ENCODE measurements at places on chromosomes 4 and X. TPM values are rescaled to one million over a fixed set of nuclear protein-coding genes. Genes with fewer than 3 reads are reported as not detected.
A peak's percentile ranks its signal among the peaks of the same experiment; 100 is the strongest.

The TMEM35A gene
- not detected for polyA plus RNA-seq

The S100P gene
- polyA plus RNA-seq: not detected

The MAPK10 gene
- polyA plus RNA-seq: 3.8 TPM

The LEF1 gene
- 23.5 TPM for polyA plus RNA-seq

The SOX3 gene
- not detected for polyA plus RNA-seq

The GPR78 gene
- not detected for polyA plus RNA-seq

The EMCN gene
- polyA plus RNA-seq: not detected

GRCh38 chr4:40055863-40056715 lies 561 bp upstream of the N4BP2 start:
- no peaks in the 10 kb centered on the region for H3K27me3 ChIP-seq
- no peaks in the 10 kb centered on the region for H3K36me3 ChIP-seq
- peak overlapping the region; percentile 80 for H3K27ac ChIP-seq
- peak overlapping the region; percentile 83 for H3K4me3 ChIP-seq

DNA sequence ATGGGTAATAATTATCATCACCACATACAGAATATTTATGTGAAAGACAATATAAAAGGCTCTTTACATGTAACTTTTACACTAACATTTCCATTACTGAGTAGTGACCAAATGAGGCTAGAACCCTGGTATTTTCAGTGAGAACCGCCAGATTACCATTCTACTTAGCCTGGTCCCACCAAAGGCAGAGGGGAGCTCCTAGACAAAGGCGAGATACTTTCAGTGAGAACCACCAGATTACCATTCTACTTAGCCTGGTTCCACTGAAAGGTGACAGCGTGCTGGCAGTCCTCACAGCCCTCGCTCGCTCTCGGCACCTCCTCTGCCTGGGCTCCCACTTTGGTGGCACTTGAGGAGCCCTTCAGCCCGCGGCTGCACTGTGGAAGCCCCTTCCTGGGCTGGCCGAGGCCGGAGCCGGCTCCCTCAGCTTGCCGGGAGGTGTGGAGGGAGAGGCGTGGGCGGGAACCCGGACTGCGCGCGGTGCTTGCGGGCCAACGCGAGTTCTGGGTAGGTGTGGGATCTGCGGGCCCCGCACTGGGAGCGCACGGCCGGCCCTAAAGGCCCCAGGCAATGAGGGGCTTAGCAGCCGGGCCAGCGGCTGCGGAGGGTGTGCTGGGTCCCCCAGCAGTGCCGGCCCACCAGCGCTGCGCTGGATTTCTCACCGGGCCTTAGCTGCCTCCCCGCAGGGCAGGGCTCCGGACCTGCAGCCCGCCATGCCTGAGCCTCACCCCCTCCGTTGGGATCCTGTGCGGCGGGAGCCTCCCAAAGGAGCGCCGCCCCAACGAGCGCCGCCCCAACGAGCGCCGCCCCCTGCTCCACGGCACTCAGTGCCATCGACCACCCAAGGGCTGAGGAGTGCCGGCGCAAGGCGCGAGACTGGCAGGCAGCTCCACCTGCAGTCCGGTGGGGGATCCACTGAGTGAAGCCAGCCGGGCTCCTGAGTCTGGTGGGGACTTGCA lies 1276.1 kb downstream of the PCDH7 start:
- DNase-seq: no peak
- no peaks in the 10 kb centered on the region for H3K4me1 ChIP-seq
- no peaks in the 10 kb centered on the region for H3K27me3 ChIP-seq
- H3K36me3 ChIP-seq: no peaks in the 10 kb centered on the region

DNA sequence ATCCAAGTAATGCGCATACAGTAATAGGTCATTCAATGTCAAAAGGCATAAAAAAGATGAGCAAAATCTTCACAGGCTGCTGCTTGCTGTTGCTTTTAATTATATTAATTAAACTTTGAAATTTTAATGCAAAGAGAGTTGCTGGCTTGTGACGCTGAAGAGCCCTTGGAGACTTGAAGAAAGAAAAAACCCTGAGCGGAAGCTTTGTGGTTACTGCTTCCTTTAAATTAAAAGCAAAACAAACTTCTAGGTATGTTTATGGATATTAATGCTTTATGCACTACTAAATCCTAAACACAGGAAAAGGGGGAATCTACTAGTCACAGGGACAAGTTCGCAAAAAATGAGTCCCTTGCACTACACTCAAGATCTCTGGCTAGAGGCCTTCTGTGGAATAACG lies 166.7 kb downstream of the ANTXR2 start:
- no peaks in the 10 kb centered on the region for H3K27me3 ChIP-seq
- no peak for DNase-seq
- no peak overlapping the region for H3K4me3 ChIP-seq
- H3K4me1 ChIP-seq: no peaks in the 10 kb centered on the region
- no peak overlapping the region for H3K27ac ChIP-seq

GRCh38 chr4:163484906-163485305 lies 9.6 kb upstream of the TMA16 start:
- H3K27ac ChIP-seq: no peak overlapping the region
- H3K4me3 ChIP-seq: no peak overlapping the region
- DNase-seq: no peak

GRCh38 chr4:150116506-150116905 lies 38.3 kb downstream of the DCLK2 start:
- no peak for DNase-seq
- no peaks in the 10 kb centered on the region for H3K36me3 ChIP-seq
- H3K4me1 ChIP-seq: no peaks in the 10 kb centered on the region
- no peaks in the 10 kb centered on the region for H3K27me3 ChIP-seq

DNA sequence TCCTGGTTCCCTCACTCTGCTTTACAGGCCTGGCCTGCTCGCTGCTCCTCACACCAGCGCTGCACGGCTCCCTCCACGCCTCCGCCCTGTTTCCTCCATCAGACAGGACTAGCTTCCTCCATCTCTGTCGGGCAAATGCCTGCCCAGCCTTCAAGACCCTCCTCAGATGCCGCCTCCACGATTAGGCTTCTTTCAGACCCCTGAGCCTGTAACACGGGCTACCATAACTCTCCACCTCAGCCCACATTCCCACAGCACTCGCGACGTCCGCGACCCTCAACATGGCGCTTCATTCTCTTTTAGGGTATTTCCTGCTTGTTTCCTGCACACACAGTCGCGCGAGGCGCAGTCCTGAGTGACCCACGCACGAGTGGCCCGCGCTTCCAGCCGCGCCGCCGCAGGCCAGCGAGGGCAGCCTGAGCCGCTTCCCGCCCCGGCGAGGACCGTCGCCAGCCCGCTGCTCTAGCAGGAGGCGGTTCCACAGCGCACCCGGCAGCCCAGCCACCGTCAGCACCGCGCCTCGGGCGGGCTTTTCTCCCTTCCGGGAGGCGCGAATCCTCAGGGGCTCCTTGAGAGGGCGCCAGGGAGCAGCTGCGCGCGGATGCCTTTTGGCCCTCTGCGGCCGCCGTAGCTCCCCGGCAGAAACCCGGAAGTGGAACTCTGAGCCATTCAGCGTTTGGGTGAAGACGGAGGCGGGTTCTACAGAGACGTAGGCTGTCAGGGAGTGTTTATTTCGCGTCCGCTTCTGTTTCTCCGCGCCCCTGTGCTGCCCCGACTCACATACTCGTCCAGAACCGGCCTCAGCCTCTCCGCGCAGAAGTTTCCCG lies at the start of gene FRG1:
Gene FRG1 (plus strand): TSS at position 695 of the 827 bp plus-strand sequence. CDS start 138 bp downstream, outside the sequence.
- H3K4me3 ChIP-seq: peak within 1 kb of the TSS; percentile 79
- H3K27me3 ChIP-seq: no peaks in the 10 kb centered on the region
- H3K27ac ChIP-seq: peak within 1 kb of the TSS; percentile 87
- H3K36me3 ChIP-seq: no peaks in the 10 kb centered on the region
- peak; percentile 64 for DNase-seq

- no peak overlapping the region for H3K4me3 ChIP-seq
- DNase-seq: no peak
- peaks cover 2% of the 10 kb centered on the region for H3K27me3 ChIP-seq
Observed at GRCh38 chr4:76256032-76256431, 4.5 kb downstream of the FAM47E start.

DNA sequence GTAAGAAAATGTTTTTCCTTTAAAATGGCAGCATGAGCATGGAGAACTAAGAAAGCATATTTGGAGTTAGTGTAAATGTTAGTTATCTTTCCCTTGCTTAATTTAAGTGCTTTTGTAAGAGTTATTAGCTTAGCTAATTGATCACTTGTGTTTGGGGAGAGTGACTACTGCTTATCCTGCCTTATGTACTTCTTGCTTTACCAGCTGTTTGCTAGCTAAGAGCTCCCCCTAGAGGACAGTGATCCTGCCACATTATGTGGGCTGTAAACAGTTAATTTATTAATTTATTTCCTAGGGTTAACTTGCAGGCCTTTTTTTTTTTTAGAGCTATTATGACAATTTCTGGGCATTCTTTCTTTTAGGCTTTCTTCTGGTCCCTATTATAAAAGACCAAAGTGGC lies 435.8 kb downstream of the MAGEB5 start:
- H3K27ac ChIP-seq: no peak overlapping the region
- no peaks in the 10 kb centered on the region for H3K36me3 ChIP-seq
- DNase-seq: no peak

DNA sequence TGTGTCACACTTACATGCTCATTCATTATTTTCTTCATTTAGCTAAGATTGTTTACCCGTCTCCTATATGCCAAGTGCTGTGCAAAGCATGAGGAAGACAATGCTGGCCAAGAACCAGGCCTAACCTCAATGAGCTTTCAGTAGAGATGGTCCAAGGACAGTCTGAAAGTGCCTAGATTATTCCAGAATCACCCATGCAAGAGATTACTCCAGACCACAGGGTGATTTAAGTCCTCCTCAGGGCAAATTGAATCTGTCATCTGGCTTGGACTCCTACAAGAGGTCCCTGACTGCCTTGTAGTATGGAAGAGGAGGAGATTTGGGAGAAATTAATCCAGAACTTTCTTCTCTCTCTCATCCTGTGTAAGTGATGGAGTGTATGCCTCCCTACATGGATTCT lies 99.4 kb upstream of the NDP start:
- DNase-seq: no peak
- no peaks in the 10 kb centered on the region for H3K4me1 ChIP-seq
- no peaks in the 10 kb centered on the region for H3K36me3 ChIP-seq

- H3K4me1 ChIP-seq: no peaks in the 10 kb centered on the region
- H3K27ac ChIP-seq: no peak overlapping the region
- H3K4me3 ChIP-seq: no peak overlapping the region
- no peaks in the 10 kb centered on the region for H3K27me3 ChIP-seq
- H3K36me3 ChIP-seq: no peaks in the 10 kb centered on the region
Observed at GRCh38 chr4:140336730-140337129, 36.7 kb upstream of the SCOC start.

- no peak overlapping the region for H3K4me3 ChIP-seq
- no peaks in the 10 kb centered on the region for H3K4me1 ChIP-seq
- no peaks in the 10 kb centered on the region for H3K36me3 ChIP-seq
Observed at GRCh38 chr4:75172551-75172950, 239.6 kb downstream of the PARM1 start.

DNA sequence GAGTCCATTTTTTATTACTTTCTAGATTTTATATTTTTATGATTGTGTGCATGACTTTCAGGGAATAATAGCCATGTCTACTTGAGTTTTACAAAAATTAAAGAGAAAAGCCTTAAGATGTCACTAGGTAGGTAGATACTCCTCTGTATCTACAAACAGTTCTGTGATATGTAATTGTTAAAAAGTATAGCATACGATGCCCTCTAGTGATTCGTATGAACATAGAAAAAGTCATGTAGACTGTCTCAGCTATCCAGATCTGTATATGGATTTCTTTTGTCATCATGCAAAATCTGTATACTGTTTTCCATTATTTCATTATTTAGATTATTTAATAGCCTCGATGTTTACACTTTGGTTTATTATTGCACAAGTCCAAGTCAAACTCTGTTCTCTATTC lies 856.6 kb downstream of the CENPC start:
- no peaks in the 10 kb centered on the region for H3K27me3 ChIP-seq
- H3K4me1 ChIP-seq: no peaks in the 10 kb centered on the region
- no peak overlapping the region for H3K4me3 ChIP-seq
- H3K27ac ChIP-seq: no peak overlapping the region
- no peaks in the 10 kb centered on the region for H3K36me3 ChIP-seq

DNA sequence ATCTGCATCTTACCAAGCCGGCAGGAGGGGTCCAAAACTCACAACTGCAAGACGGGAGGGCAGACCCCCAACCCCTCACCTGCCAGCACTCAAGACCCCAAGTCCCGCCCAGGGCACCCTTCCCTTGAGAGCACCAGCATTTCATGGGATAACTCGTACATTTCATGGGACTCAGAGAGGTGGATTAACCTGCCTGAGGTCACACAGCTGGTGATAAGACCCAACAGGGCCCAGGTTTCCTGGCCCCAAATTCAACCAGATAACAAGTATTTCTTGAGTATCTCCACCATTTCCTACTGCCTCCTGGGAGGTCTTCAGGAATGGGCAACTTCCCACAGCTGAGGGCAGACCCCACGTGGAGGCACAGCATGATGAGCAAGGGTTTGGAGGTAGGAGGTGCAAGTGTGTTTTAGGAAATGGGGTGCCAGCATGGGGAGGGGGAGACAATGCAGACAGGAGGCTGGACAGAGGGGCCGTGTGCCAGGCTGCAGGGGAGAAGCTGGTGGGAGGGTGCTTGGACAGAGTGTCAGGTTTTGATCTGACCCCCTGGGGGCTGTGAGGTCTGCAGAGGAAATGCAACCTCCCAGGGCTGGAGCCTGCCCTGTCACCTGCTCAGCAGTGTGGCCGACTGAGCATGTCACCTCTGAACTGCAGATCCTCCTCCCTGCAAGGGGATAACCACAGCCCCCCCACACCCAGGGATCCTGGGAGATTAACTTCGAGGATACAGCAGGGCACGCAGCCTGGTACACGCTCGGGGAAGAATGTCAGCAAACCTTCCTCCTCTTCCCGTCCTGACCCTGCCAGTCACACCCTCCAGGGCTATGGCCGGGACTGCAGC lies 4.4 kb downstream of the ADRA2C start:
- no peak for DNase-seq
- no peaks in the 10 kb centered on the region for H3K4me1 ChIP-seq
- no peaks in the 10 kb centered on the region for H3K27me3 ChIP-seq
- no peak overlapping the region for H3K4me3 ChIP-seq

- peak overlapping the region; percentile 71 for H3K27ac ChIP-seq
- peaks cover 14% of the 10 kb centered on the region for H3K4me1 ChIP-seq
- peak; percentile 57 for DNase-seq
- H3K4me3 ChIP-seq: no peak overlapping the region
Observed at GRCh38 chrX:139795196-139795595, 87.2 kb upstream of the MCF2 start.

- H3K4me1 ChIP-seq: no peaks in the 10 kb centered on the region
- H3K27ac ChIP-seq: no peak overlapping the region
- no peak for DNase-seq
- no peaks in the 10 kb centered on the region for H3K27me3 ChIP-seq
- H3K36me3 ChIP-seq: no peaks in the 10 kb centered on the region
- no peak overlapping the region for H3K4me3 ChIP-seq
Observed at GRCh38 chrX:134677332-134677731, 19.1 kb upstream of the PLAC1 start.

Data from GM12878 (cell line).